ENCODE measurements at places on chromosomes 3 and 15. TPM values are rescaled to one million over a fixed set of nuclear protein-coding genes. Genes with fewer than 3 reads are reported as not detected.

- DNase-seq = no peak
Measured at GRCh38 chr15:40043927-40044716, 5.1 kb upstream of the SRP14 start.

SLC12A8 gene
- 126 TPM for total RNA-seq

- no peak for DNase-seq
Measured at GRCh38 chr15:63458026-63458425, 46.4 kb upstream of the USP3 start.

GRCh38 chr3:152174876-152175527 is 93.7 kb upstream of the MBNL1 start:
- no peak for DNase-seq

- no peak for DNase-seq
Measured at GRCh38 chr3:42149975-42150374, 58.8 kb downstream of the TRAK1 start.

- no peak for DNase-seq
Measured at GRCh38 chr3:9035473-9035872, 72.2 kb upstream of the RAD18 start.

TP63 gene
- 1.7 TPM for total RNA-seq

DNA sequence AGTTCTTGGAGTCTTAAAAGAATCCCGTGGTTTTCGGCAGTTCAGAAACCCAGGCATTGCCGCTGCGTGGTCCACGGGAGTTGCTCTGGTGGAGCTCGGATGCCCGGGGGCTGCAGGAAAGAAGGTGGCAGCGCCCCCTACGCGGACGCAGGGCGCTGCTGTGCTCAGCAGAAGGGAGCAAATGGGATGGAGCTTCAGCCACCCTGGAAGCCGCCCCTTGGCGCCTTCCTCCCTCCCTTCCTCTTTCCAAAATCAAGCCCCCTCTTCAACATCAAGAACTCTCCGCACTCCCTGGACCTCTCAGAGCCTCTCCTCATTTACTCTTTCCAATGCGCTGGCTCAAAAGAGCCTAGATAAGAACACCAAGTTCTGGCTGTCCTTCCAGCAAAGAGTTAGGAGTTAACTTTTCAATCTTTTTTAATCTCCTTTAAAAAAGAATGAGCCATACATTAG is 880 bp upstream of the CHRNA7 start:
- peak; percentile 39 for DNase-seq

- no peak for DNase-seq
Measured at GRCh38 chr3:184846496-184846895, 34.5 kb downstream of the VPS8 start.

DNA sequence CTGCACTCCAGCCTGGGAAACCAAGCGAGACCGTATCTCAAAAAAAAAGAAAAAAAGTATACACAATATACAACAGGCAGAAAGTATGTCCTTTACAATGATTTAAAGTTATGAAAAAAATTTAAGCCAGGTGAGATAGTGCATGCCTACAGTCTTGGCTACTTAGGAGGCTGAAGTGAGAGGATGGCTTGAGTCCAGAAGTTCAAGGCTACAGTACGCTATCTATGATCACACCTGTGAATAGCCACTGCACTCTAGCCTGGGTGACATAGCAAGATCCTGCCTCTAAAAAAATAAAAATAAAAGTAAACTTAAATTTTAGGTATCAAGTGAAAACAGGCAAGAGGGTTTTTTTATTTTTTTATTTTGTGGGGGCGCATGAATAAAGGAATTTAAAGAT is 3.1 kb upstream of the KNSTRN start:
- DNase-seq = no peak

GRCh38 chr3:181487236-181487978 is 224.3 kb upstream of the SOX2 start:
- no peak for DNase-seq

- no peak for DNase-seq
Measured at GRCh38 chr15:86689006-86689405, 609.3 kb downstream of the AGBL1 start.

LYZL4 gene
- total RNA-seq = not detected

GRCh38 chr15:101773496-101774100 is 29.7 kb upstream of the OR4F6 start:
- no peak for DNase-seq

DNA sequence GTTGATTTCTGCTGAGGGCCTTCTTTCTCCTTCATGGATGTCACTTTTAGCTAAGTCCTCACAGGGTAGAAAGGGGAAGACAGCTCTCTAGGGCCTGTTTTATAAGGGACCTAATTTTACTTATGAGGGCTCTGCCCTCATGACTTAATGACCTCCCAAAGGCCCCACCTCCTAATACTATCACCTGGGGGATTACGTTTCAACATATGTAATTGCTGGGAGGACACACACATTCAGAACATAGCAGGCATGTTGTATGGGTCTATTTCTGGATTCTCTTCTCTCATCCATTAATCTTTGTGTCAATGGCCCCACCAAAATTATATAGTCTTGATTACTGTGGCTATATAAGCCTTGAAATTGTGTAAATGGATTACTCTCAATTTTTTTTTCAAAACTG is 255.0 kb downstream of the CLSTN2 start:
- no peak for DNase-seq

- DNase-seq = peak; percentile 7
Measured at GRCh38 chr3:42096796-42097565, 5.8 kb downstream of the TRAK1 start.

DNA sequence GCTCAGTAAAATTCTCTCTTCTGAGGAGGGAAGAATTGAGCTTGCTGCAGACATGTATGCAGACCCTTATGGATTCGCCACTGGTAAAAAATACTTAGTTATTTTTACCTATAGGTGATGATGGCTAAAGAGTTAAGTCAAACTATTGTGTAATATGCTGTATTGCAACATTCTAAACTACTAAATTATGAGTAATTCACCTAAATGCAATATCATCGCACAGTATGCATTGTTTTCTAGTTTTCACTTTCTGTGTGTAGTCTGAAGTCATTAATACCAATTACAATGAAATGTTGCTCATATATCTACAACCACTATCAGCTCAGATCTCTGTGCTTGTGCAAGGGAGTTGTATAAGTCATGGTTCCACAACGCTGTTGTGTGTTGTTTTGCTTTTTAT is 48.7 kb upstream of the ROBO2 start:
- no peak for DNase-seq

DNA sequence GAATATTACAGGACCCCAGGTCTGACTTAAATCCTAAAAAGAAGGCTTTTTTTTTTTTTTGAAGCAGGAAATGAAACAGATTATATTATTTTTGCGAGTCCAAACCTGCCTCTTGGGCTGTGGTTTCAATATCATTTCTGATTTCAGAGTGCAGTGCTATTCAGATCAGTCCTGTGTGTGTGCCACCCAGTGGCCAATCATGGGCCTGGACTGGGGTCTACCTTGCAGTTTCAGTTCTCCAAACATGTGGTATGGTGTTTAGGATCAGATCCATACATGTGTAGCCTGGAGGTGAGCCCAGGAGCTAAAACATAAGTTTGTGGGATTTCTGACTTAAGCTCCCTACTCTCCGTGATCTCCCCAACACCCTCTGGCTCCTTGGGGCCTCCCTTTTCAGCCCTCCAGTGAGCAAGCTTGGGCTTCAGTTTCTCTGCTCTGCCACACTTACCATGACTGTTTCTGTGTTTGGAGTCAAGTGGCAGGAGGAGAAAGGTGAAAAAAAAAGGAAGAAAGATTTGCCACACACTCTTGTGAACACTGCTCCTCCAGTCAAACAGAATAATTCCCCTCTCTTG is 12.1 kb upstream of the THSD4 start:
- DNase-seq = peak; percentile 34

TF gene
- total RNA-seq = not detected

HTR3E gene
- not detected for total RNA-seq

DNA sequence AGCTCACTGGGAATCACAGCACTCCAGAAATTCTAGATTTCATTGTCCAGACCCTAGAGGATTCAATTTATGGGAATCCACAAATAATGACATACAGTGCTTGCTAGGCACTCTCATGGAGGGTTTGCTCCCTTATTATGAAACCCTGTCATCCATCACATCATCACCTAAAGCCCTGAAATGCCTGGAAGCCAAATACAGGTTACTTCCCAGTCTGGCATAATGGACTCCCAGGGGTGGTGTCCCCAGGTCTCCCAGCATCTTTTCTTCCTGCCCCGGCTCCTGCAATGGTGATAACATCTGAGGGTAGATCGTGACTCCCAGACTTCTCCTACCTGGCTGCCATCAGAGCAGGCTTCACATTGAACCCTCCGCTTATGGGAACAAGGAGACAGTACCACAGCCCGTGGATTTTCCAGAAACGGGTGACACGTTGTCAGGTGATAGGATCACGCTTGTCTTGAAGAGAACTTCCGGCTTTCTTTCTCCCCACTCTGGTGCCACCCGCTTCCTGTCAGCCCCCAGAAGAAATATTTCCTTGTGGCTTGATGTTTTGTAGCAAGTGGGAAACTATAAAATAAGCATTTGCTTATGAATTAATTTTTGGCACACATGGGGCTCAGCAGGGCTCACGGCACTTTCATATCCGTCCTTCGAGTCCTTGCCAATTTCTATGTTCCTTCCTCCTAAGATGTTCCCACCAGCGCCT is 238.7 kb upstream of the BHLHE40 start:
- no peak for DNase-seq

DNA sequence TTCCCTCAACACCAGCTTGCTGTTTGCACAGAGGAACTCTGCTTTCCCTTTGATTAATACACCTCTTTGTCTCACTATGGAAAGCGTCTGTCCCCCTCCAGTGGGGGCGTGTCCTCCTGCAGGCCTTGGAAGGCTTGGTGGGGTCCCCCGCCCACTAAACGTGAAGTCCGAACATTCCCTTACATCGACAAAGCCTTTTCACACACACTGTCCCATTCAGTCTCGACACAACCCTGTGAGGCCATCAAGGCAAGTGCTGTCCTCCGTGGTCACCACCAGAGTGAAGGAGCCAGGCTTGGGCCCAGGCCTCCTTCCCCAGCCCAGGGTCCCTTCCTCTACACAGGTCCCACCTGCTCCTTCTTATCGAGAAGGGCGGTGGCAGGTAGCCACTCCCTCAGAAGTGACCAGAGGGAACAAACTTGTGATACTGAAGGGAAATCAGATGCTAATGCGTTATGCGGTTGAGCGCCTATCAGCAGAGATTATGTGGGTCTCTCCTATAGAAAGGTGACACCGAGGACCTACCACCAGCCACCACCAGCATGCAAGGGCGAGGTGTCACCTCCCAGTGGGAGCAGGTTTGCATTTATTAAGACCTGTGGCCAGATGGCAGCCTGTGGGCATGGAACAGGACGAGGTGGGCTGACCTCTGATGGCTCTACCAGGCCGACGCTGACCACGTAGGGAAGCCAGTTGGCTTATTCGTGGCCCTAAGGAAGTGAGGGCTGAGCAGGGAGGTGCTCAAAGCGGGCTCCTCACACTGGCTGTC is 6.6 kb downstream of the NRROS start:
- DNase-seq = no peak

- DNase-seq = no peak
Measured at GRCh38 chr3:135895734-135896121, 69.8 kb upstream of the PPP2R3A start.

CHRFAM7A gene
- 0.90 TPM for total RNA-seq

HIGD2B gene
- total RNA-seq = not detected

GOLGA6L7 gene
- total RNA-seq = not detected

DNA sequence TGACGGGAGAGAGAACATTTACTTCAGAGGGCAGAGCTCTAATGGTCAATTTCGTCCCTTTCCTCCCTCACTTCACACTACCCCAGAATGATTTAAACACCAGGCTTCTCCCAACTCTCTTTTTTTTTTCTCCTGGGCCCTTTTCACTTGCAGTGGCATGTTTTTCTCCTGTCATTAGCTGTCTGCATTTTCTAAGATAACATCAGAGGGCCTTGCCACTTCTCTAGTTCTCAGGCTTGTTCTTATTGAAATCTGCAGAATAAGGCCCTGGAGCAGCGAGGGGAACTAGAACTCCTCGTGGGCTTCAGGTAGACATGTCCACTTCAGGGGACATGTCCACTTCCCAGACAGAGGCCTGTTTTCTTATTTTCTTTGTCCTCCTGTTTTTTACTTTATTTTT is 514.4 kb upstream of the TBL1XR1 start:
- DNase-seq = no peak

DNA sequence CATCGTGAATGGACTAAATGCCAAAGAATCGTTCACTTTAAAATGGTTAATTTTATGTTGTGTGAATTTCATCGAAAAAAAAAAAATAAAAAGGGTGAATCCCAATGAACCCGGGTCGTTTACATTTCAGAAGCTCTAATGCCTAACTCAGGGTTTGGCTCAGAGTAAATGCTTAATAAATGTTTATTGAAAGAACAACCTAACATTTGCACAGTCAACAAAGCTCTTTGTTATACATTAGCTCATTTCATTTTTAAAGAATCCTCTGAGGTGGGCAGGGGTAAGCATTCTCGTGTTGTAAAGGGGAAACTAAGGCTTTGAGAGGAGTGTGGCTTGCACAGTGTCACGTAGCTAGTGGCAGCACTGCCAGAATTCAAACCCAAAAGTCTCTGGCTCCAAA is 109.5 kb downstream of the RPLP1 start:
- no peak for DNase-seq

DNA sequence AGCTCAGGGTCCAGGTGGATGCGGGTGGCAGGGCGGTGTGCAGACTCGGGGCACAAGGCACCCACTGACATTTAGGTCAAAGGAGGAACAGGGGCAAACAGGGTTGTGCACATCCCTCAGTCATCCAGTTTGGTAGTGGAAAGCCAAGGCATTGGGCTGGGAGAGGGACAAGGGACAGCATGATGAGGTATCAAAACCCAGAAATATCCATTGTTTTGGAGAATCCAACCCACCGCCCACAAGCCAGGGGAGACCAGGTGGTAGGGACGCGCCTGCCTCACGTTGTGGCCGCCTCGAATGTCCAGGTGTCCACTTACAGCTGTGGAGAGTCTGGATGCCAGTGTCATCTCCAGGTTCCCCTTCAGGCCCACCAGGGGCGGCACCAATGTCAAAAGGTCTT is 33.3 kb downstream of the SLC41A3 start:
- DNase-seq = no peak

DNA sequence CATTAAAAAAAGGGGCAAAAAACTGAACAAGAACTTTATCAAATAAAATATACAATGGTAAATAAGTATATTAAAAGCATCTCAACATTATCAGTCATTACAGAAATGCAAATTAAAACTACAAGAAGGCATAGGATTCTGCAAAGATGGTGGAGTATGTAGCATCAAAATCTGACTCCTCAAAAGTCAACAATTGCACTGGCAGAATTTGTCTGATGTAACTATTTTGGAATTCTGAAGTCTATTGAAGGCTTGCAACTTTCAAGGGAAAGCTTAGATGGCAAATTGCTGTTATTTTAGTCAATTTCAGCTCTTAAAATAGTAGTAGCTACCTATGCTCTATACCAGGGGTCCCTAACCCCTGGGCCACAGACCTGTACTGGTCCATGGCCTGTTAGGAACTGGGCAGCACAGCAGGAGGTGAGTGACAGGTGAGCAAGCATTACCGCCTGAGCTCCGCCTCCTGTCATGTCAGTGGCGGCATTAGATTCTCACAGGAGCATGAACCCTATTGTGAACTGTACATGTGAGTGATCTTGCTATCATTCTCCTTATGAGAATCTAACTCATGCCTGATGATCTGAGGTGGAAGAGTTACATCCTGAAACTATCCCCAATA is 107.6 kb downstream of the TGFBR2 start:
- DNase-seq = no peak

Measured in H4 (cell line).